CD4-positive, alpha-beta T cell treated with Interleukin-15 for 1 hour (primary cell): ENCODE measurements at places on chromosomes 6 and 20.
A peak's percentile ranks its signal among the peaks of the same experiment; 100 is the strongest.

GRCh38 chr6:137754866-137755265 lies 112.2 kb upstream of the TNFAIP3 start:
- no peak for DNase-seq

DNA sequence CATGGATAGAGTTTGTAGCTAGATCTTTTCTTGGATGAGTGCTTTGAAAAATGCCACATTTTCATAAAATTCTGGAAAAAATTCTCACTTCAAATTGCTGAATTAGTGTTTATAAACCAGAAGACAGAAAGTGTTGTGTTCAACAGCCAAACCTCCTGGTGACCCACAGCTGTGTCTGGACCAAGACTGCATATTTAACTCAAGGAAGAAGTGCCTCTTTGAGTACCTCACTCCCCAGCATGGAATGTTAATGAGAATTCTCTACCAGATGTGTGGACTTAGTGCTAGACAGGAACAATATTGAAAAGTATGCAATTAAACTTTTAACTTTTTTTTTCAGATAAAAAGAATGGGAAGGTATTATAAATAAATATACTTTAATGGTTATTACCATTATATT lies 609.3 kb downstream of the COL12A1 start:
- DNase-seq, result no peak

GRCh38 chr6:156729248-156729647 lies 47.9 kb upstream of the ARID1B start:
- no peak for DNase-seq

DNA sequence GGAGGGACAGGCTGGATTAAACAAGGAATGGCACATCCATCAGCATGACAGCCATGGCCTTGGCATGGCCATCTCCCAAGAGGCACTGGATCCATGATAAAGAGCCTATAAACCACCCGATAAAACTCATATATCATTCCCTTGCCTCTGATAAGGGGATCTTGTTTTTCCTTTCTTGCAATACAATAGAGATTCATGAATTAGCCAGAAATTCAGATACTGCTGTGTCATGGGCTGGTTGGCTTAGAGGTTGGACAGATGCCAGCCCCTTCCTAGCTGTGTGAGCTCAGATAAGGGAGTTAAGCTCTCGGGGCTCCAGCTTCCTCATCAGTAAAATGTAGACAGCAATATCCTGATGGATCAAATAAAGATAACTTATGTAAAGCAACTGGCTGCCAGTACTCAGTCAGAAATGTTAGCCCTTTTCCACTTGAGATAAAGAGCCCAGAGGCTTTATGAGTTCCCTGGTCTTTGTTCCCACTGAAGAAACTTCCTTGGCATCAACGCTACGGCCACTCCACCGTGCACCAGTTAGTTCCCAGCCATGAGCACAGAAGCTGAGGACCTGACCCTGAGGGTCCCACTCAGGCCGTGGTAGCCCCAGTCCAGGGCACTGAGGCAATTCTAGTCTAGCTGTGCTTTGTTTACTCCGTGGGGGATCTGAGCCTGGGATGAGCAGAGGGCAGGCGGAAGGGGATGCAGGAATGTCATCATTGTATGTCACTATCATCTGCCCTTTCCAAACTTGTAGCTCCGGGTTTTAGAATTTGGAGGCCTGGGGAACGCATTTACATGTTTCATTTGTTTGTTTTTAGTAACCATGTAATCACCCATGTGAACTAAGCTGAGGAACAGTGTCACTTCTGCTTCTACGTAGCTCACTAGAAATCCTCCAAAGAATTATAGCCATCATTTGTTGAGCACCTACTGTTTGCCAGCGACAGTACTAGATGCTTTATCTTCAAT lies 67.2 kb upstream of the TBC1D7 start:
- DNase-seq, result peak; percentile 50

DNA sequence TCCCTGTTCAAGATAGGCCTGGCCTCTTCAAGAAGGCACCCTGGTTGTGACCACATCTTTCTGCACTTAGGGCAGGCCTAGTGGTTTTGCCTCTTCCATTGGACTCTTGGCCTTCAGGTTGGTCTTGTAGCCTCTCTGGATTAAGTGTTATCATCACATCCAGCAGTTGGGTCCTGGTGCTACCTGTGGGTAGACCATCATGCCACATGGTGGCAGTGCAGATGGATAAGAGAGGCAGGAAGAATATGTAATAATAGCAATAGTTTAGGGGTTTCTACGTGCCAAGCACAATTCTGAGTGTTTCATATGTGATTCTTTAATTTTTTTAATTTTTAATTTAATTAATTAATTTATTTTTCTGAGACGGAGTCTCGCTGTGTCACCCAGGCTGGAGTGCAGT lies 28.5 kb upstream of the SNRPB2 start:
- no peak for DNase-seq
